ENCODE measurements at places on chromosomes 4 and X.

GRCh38 chr4:153137677-153138630, 66.3 kb upstream of the TRIM2 start:
- no peak for DNase-seq

- DNase-seq = no peak
Observed at GRCh38 chr4:158760866-158761265, 8.0 kb upstream of the FNIP2 start.

DNA sequence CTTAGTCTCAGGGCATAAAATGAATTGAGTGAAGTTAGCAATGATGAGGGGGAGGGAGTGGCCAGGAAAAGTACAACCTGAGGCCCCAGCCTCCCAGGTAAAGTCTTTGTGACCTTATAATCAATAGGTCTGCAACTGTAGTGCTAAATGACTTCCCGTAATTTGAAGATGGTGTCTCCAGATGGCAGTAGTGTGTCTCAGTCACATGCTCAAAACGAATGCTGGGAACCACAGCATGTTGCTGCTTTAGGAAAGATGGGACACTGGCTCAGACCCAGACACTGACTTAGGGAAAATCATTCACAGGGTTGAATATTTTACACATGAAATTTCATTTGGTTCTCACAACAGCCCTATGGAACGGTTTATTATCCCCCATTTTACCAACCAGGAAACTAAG, 10.3 kb downstream of the SRPX2 start:
- DNase-seq = no peak

DNA sequence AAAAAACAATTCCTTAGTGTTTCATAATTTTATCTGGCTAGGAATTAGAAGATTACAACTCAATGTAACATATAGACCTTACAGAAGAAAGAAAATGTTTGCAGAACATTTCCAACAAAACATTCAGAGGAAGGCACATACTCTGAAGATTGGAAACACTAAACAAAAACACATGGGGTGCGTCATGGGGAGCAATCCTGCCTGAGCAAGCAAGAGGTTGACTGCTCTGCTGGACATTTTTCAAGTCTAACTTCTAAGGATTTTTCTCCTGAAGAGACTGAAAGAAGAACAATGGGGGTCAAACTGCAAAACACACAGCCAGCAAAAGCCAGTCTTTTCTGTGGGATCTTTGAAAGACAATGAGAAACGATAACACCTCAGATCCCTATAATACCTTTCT, 182.8 kb downstream of the GUCY2F start:
- DNase-seq = no peak

DNA sequence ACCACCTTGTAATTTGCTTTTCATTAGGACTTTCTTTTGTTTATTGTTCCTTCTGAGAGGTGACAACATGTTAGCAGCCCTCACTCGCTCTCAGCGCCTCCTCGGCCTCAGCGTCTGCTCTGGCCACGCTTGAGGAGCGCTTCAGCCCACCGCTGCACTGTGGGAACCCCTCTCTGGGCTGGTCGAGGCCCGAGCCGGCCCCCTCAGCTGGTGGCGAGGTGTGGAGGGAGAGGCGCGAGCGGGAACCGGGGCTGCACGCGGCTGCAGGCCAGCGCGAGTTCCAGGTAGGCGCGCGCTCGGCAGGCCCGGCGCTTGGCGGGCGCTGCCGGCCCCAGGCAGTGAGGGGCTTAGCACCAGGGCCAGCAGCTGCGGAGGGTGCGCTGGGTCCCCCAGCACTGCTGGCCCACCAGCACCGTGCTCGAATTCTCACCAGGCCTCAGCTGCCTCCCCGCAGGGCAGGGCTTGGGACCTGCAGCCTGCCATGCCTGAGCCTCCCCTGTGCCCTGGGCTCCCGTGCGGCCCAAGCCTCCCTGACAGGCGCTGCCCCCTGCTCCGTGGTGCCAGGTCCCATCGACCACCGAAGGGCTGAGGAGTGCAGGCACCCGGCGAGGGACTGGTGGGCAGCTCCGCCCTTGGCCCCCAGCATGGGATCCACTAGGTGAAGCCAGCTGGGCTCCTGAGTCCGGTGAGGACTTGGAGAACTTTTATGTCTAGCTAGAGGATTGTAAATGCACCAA, 9.2 kb upstream of the AP1AR start:
- DNase-seq = no peak

GRCh38 chr4:110613745-110614144, 9.1 kb downstream of the PITX2 start:
- DNase-seq = no peak

GRCh38 chr4:93791570-93792195, 36.9 kb upstream of the ATOH1 start:
- no peak for DNase-seq

- no peak for DNase-seq
Observed at GRCh38 chrX:103779141-103779789, 2.6 kb downstream of the PLP1 start.

DNA sequence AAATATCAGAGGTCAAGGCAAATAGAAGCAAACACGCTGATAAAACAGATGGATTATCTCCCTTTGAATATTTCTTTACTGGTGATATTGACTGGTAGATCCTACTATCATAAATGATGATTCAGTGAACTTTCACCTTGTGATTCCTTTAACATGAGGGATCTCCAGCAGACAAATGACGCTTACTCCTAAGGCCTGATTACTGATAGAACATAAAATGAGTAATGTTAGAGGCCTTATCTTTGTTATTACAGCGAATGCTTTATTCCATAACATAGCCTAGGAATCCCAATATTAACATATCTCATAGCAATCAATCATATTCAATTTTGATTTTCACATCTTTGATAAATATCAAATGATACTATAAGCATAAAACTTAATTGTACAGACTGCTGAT, 152.3 kb downstream of the SLC10A7 start:
- no peak for DNase-seq
